ENCODE measurements at places on chromosomes 2 and 18.
A peak's percentile ranks its signal among the peaks of the same experiment; 100 is the strongest.

DNA sequence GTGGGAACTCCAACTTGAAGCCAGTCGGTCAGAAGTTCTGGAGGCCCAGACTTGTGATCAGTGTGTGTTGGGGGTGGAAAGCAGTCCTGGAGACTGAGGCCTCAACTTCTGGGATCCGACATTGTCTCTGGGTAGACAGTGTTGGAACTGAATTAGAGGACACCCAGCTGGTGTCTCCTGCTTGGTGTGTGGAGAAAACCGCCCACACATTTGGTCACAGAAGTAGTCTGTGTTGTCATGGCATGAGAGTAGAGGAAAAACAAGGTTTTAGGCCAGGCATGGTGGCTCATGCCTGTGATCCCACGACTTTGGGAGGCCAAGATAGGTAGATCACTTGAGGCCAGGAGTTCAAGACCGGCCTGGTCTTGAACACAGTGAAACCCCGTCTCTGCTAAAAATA is 51.5 kb downstream of the PUM2 start:
- no peak for DNase-seq

- DNase-seq = no peak
These were observed 724.7 kb downstream of the METTL4 start for GRCh38 chr18:1846640-1847039.

GRCh38 chr18:57957210-57957609 is 86.8 kb upstream of the NEDD4L start:
- DNase-seq = no peak

GRCh38 chr2:96208143-96209010 is at the start of gene STARD7:
TSS of gene STARD7 (minus strand) at chr2:96208827. CDS start at chr2:96208434, 393 bp downstream.
- DNase-seq = peak; percentile 97

DNA sequence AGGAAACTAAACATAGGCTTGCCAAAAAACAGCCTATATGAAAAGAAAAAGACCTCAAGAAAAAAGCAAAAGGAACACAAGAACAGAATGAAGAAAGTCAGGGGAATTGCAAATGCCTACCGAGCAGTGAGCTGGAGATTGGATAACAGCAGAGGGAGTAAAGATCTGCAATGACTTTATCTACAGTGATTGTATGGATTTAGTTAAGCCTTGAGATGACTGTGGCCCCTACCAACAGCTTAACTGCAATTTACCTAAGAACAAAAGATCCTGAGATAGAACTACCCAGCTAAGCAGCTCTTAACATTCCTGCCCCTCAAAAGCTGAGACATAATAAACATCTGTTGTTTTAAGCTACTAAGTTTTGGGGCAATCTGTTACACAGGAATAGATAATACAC is 20.5 kb downstream of the LNPK start:
- no peak for DNase-seq

DNA sequence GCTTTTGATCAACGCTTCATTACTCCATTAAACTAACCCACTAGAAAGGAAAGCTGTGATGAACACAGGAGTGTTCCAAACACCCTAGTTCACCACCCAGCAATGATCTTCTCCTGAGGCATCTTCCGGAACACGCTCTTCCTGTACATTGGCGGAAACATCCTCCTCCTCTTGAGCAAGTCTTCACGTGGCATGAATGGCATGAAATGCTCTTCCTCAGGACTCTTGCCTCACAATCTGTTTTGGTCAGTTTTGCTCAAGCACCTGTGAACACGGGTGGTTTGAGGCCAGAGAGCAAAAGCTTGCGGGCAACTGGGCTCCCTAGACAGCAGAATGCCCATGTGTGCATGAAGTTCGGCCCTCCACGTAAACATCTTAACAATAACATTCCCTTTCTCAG is 734.2 kb upstream of the SALL3 start:
- DNase-seq = no peak

- DNase-seq = no peak
These were observed 108.8 kb upstream of the TRIB2 start for GRCh38 chr2:12607971-12608370.

DNA sequence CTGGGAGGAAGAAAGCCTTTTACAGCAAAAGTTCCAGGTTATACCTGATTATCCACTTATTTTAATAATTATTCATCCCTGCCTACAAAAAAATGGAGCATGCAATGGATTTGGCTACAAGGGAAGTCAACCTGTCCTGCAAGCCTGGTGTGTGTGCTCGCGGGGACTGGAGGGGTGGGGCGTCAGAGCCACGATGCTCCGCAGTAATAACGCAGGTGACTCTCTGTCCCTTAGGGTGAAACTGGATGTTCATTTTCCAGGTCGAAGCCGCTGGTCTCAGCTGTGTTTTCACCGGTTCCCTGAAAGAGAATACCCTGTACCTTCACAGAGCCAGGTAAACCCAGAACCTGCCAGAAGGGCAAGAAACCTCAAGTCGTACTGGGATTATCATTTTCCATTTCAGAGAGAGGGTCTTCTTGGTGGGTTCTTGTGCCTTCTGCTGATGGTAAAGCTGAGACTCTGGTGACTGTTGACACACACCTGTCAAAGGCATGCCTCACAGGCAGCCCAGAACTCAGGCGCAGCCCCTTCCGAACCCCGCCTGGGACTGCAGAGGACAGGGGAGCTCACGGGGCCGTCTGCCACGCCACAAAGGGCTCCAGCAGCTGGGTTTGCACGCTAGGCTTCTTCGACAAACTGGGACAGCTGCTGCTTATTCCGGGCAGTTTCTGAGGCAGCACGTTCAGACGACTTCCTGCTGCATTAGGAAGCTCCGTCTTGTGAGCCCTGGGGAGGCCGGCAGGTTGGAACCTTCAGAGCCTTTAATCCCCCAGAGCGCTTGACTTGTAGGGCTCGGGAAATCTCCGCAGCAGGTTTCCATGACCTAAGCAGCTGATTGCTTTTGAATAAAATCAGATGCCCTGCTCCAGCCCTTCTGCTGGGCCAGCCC is 58.6 kb downstream of the KCNG2 start:
- DNase-seq = peak; percentile 33

- DNase-seq = no peak
These were observed 44.4 kb upstream of the OTOF start for GRCh38 chr2:26522325-26522724.

DNA sequence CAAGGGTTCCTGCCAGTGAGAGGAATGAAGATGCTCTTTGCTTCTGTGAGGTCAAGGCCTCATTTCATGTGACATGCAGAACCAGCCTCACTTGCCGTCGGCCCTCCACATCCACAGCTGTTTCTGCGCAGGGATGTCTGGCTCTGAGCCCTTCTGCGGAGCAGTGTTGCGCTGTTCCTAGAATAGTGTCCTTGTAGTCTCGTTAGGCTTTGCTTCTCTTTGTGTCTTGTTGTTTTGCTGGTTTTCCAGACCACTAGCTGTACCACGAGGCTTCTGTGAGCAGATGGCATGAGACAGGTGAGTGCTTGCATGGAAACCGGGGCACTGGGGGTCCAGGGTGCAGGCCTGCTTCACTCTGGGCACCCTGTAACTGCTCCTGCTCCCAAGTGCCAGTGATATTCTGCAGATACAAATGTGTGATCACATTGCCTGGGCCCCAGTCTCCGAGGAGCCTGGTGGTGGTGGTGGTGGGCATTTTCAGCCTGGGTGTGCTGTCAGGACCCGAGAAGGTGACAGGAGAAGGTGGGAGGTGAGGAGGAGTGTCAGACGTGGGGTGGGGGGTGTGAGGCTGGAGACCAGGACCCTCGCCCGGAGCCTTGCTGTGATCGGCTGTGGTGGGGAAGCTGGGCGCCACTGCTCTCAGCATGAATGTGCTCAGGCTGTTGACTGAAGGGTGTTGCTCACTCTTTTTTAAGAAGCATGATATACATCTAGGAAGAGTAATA is 34.3 kb downstream of the LDLRAD4 start:
- DNase-seq = no peak

DNA sequence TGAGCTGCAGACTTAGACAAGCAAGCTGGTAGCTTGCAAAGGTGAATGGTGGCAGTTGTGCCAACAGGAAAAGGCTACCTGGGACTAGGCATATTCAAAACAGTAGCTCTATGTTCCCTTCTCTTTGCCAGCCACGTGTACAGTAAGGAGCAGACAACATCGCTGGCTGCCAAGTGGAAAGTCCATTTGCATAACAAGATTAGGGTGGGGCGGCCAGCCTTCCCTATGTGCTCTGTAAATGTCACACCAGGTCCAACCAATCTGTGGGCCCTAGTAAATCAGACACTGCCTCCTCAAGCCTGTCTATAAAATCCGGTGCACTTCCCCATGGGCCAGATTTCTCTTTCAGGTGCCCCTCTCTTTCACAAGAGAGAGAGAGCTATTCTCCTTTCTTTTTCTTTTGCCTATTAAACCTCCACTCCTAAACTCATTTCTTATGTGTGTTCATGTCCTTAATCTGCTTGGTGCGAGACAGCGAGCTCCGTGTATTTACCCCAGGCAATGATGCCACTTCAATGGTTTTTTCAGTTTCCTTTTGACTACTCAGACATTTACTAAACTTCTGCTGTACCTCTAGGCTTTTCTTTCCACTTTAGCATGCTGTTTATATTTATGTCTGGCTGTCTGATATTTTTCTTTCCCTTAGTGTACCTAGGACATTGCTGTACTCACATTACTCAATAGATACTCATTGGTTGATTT is 297.4 kb upstream of the GCFC2 start:
- DNase-seq = no peak

GRCh38 chr18:54769526-54770464 is 58.5 kb upstream of the RAB27B start:
- no peak for DNase-seq

- no peak for DNase-seq
These were observed 736.6 kb upstream of the GCFC2 start for GRCh38 chr2:76447294-76447693.

GRCh38 chr2:173571021-173571821 is 216.5 kb downstream of the CDCA7 start:
- peak; percentile 61 for DNase-seq

DNA sequence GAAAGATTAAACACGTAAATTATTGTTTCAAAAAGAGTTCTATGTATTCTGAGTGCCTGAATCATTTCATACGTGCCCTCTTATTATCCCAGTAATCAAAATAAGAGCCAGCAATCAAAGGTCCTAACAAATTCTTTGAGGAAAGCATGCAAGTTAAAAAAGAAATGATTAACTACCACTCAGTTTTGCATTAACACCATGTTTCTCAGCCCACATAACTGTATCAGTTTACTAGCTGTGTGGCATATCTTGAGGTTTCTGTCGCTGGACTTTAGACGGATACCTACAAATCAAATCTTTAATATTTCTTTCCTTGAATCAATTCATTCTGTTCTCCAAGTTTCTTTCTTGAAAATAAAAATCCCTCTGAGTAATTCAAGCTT is 668.9 kb upstream of the CHAC2 start:
- no peak for DNase-seq

GRCh38 chr2:227366769-227367426 is 12.2 kb downstream of the TM4SF20 start:
- DNase-seq = no peak

- DNase-seq = no peak
These were observed 142.5 kb upstream of the DNAJC10 start for GRCh38 chr2:182573553-182573952.

DNA sequence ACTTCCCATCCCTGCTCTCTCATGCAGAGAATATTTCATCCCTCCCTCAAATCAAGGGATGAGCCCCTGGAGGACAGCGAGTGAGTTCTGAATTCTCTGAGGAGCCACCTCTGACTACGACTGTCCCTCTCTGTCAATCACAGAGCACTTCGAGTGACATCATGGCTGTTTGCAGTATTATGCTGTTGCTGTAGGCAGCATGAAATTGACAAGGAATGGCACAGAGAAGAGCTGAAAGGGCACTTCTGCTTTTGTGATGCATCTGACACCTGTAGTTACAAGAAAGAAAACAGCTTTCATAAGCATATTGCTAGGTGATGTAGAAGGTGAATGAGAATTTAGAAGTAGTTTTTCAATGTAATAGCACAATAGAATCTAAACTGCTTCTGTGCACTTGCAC is 166.9 kb downstream of the ARHGAP15 start:
- no peak for DNase-seq

GRCh38 chr2:53576166-53576565 is 191.4 kb upstream of the CHAC2 start:
- DNase-seq = no peak

- peak; percentile 59 for DNase-seq
These were observed 84.8 kb upstream of the XIRP2 start for GRCh38 chr2:166803373-166804000.

- no peak for DNase-seq
These were observed 106.0 kb upstream of the CYP1B1 start for GRCh38 chr2:38181806-38182491.

GRCh38 chr2:60414495-60415138 is 138.8 kb downstream of the BCL11A start:
- DNase-seq = no peak

DNA sequence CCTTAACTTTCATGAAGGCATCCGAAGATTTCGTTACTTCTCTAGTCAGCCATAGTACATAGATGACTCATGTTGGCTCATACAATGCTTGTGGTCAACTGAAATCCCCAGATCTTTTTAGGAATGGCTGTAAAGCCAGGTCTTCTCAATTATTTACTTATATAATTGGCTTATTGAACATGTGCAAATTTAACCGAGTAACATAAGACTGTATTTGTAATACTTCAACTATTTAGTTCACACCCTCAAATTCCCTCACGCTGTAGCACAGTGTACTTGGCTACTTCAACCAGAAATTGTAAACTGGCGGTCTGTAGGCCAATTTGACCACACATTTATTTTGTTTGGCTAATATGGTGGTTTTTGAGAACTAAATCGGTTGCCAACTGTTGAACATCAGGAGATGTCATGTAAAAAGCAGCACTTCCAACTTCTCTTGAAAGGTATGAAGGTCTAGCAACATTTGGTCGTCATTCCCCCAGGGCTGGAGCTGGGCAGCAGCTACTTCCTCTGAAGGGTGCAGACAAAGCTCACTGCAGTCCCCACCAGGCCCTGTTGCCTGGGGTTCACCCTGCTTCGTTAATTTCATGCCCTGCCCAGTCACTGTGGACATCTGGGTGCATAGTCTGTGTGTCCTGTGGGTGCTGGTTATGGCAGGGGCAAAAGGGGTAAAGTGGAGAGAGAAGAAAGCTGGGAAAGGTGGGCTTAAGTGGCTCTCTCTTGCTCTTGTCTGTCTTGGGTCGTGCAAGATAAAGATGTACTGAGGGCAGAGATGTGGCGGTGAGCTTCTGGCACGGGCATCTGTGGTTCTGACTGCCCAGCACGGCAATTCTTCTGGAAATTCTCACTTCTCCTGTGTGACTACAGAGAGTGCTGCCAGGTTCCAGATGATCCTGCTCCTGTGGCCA is 3.2 kb upstream of the SH3RF3 start:
- DNase-seq = no peak

GRCh38 chr2:147649998-147650397 is 194.8 kb upstream of the ACVR2A start:
- DNase-seq = no peak

All from SHP77 (cell line).